ENCODE measurements at places on chromosomes 5 and 9.

DNA sequence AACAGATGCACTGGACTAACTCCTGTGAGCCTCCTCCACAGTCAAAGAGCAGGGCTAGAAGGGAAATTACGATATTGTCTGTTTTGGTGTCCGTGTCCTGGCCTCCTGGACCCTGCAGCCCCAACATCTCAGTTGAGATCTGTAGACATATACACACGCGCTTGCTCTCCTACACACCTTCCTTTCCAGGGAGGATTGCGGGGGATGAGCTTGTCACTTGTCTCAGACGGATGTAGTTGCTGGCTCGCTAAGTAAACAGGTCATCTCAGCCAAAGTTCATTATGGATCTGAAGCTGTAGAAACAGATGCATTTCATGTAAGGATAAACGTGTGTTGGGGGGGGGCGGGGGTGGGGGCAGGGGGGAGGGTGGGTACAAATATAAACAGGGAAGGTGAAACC lies 549.3 kb downstream of the CCDC171 start:
- DNase-seq, result no peak

GRCh38 chr5:76175821-76176403 lies 92.7 kb downstream of the SV2C start:
- DNase-seq, result no peak

DNA sequence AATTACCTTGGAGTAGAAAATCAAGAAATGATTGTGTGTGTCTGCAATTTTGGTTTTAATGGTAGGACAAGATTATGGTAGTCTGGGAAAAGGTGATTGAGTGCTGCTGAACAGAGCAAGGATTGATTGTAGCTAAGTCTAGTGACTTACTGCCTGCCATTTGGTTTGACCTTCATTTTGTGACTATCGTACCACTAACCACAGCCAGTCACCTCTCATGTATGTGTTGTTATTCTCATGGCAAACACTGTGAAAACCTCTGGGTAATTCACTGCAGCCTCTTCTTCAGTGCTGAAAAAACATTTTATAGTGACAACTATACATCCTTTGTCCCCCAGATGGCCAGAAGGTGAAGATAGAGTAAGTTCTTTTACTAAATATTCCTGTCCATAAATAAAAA lies 37.5 kb downstream of the CTNNA1 start:
- DNase-seq, result no peak

GRCh38 chr5:54257366-54258118 lies 52.8 kb downstream of the ARL15 start:
- DNase-seq, result no peak

GRCh38 chr9:95491543-95492320 lies 25.0 kb downstream of the PTCH1 start:
- no peak for DNase-seq

DNA sequence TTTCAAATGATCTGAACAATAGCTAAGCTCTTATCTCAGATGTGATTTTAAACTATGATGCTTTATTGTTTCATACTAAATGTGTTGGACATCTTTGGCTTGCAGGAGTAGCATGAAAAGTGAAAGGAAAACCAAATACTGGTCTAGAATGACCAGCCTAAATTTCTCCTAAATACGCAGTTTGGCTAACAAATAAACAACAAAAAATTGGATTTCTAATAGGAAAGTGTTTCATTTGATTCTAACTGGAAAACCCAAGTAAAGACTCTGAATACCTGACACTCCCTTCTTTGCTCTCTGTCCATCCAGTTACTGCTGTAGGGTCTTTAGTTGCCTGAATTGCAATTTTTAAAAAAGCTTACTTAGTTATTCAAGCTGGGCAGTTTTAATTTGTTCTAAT lies 111.7 kb upstream of the ACOT12 start:
- no peak for DNase-seq

- no peak for DNase-seq
These were observed 22.9 kb downstream of the NUDT12 start for GRCh38 chr5:103539376-103540330.

- no peak for DNase-seq
These were observed 937.6 kb downstream of the TLE4 start for GRCh38 chr9:80509358-80509757.

- no peak for DNase-seq
These were observed 59.8 kb downstream of the SH3TC2 start for GRCh38 chr5:149002761-149003689.

- DNase-seq, result no peak
These were observed 262.5 kb downstream of the DOCK8 start for GRCh38 chr9:477193-477592.

DNA sequence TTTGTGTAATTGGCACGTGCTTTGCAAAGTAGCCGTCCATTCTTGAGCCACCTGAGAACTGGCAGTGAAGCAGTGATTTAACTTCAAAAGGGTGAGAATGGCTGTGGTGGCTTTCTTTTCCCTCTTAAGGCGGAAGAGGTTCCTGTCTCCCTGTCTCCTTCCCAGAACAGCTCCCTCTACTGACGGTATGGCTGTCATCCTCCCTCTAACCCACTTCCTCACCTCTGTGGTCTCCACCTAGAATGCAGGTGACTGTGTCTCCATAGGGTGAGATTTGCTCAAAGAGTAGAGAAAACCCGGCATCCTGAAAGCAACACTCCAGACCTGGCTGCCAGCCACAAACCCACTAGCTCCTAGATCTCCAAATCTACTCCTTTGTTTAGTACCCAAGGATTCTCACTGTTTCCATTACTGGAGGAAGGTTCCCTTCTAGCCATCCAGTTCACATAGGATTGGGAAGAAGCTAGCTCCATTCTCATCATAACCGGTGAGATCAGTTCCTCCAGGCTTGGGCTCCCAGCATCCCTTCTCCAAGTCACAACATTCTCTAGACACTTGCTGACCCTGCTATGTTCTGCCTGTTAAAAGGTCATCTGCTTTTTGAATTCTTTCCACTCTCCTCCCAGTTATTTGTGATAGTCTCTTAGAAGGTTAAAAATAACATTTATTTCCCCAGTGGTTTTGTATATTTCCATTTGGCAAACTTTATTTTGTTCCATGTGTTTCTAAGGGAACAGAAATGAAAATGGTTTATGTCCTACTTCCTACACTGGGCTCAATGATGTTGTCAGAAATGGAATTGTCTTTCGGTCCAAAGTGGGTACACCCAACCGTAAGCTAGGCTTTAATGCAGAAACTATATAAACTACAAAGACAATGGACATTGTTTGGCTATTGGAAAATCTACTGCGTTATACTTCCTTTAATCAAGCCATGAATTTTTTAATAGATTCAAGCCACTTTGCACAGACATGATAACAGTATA lies 269.4 kb downstream of the CWC27 start:
- no peak for DNase-seq

GRCh38 chr5:169385636-169386035 lies 84.7 kb upstream of the SLIT3 start:
- DNase-seq, result no peak

DNA sequence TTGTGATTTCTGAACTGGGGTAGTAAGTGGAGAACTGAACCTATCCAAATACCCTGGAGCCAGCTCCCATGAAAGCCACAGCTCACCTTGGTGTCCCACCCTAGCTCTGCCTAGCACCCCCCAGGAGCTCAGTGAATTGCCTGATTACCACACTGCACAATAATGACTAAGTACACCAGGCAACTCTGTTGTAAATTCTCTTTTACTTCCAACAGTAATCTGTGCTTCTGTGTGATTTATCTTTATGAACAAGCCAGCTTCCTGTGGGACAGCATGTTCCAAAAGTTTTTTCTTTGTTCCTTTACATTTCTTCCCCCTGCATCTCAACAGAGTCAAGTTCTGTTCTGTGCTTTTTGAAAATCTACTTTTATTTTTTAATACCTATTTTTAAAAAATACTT lies 22.1 kb upstream of the GRPEL2 start:
- DNase-seq, result no peak

DNA sequence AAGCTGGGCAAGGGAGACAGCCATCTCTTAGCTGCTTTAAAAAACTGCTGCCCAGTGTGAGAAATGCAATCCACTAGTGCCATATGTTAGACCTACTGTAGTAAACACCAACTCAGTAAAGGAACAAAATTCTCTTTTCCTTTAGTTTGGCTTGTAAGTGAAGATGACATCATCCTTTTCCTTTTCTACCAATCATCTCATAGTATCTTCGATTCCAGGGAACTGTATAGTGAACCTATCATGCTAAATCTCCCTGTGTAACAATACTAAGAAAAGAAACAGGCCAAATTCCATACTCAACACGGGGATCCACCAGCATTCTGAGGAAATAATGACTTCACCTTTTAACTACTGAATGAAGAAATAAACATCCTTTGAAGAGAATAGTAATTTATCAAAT lies 100.1 kb downstream of the RAPGEF6 start:
- DNase-seq, result no peak

GRCh38 chr9:121720311-121721057 lies 69.0 kb downstream of the DAB2IP start:
- DNase-seq, result no peak

GRCh38 chr5:149675610-149676201 lies 54.4 kb upstream of the PPARGC1B start:
- DNase-seq, result no peak

DNA sequence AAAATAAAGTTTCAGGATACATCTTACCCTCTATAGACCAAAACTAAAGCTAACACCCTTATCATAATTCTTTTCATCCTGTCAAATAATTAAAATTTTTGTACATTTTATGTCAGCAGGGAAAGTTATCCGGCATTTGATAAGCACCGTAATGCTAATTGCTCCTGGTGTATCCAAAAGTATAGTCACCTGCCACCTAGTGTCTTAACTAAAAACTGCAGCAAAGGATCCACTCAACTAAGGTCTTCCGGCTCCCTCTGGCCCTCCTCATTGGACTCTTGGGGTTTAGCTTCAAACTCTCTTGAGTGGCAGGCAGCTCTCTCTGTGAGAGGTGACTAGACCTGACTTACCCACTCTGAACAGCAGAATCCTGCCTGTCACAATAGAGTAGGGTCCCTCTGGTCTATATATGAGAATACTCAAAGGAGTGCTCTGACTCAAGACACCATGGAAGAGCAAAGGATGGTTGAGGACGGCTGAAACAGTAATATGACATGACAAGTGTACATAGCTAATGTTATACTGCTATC lies 60.4 kb upstream of the CAST start:
- DNase-seq, result no peak

GRCh38 chr5:1963941-1964451 lies 81.3 kb upstream of the IRX4 start:
- no peak for DNase-seq

DNA sequence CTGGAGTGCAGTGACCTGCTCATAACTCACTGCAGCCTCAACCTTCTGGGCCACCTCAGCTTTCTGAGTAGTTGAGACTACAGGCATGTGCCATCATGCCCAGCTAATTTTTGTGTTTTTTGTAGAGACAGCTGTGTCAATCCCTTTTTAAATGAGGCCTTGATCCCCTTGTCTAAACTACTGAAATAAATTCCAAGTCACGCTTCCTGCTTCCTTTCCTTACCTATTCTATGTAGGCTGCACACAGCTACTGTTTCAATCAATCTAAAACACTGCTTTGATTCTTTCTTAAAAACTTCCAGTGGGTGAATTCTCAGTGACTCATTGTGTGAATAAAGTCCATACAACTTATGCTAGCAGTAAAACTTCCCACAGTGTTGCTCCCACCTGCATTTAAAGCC lies 2.9 kb upstream of the C7 start:
- DNase-seq, result no peak

GRCh38 chr5:37886242-37886905 lies 46.5 kb upstream of the GDNF start:
- no peak for DNase-seq

DNA sequence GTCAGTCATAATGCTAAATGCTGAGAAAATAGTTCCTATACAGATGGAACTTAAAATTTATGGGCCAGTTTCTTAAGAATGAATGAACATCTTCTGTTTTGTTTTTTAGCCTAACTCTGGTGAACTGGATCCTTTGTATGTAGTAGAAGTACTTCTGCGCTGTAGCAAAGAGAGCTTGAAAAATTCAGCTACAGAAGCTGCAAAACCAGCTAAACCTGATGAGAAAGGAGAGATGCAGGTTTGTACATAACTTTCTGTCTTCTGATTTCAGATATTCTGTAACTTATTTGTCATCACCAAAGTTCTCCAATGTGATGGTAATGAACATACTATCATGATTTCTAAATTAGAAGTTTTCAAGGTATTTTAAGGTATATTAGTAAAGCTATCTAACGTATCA lies 80.1 kb downstream of the MTREX start:
- DNase-seq, result no peak

DNA sequence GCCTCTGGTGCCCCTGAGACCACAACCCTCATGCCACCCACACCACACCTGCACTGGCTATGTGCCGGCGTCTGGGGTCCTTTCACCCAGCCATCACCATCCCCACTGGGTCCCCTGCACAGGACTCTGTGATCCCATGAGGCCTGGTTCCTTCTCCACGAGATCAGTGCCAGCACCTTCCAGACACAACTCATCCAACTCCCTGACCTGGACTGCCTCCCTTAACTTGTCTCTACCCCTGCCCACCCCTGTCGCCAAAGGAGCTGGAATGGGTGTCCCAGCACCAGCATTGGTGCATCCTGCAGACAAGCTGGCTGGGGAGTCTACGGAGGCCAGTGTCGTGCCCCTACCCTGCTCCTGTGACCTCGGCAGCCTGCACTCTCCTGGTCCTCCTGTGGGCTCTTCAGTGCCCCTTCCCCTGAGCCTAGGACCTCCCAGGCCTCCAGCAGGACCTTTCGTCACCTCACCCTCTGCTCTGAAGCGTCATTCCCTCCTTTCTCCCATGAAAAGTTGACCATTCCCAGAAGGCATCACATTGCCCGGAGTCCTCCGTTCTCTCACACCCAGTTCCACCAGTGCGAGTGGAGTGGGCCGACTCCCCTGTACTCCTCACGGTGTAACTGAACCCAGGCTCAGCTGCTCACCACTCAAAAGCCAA lies 87.7 kb downstream of the NSUN2 start:
- DNase-seq, result peak; percentile 14

- DNase-seq, result no peak
These were observed 75.3 kb downstream of the TMEM167A start for GRCh38 chr5:83001796-83002381.

DNA sequence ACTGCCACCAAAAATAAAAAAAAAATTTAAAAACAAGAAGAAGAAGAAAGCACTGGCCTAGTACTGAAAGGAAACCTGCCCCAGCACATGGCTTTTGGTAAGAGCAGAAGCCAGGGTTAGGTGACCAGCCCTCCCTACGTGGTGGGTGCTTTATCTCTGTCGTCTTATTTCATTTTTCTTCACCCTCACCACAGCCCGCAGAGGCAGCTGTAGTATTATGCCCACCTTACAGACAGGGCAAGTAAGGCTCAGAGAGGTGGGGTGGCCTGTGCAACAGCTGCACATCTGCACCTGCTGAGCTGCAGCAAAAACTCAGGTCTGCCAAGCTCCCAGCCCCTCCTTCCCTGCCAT lies 140.8 kb upstream of the LMX1B start:
- no peak for DNase-seq

GRCh38 chr5:137734962-137735554 lies 831 bp downstream of the KLHL3 start:
- DNase-seq, result no peak

DNA sequence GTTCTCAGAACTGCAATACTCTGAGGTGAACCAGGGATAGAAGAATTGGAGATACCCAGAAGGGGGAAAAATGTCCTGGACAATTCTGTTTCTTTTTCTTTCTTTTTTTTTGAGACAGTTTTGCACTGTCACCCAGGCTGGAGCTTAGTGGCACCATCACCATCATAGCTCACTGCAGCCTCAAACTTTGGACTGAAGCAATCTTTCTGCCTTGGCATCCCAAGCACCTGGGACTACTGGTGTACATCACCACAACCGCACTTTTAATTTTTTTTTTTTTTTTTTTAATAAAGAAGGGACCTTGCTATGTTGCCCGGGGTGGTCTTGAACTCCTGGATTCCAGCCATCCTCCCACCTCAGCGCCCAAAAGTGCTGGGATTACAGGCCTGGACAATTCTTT lies 1.9 kb downstream of the EMB start:
- no peak for DNase-seq
